ENCODE measurements at places on chromosomes 3 and 15. TPM values are rescaled to one million over a fixed set of nuclear protein-coding genes. Genes with fewer than 3 reads are reported as not detected.

Gene HRG
- total RNA-seq: not detected

Gene BSN
- total RNA-seq: 0.15 TPM

Gene CLRN1
- total RNA-seq: not detected

Gene ZIC1
- total RNA-seq: 2.0 TPM

Gene SLC15A2
- 4.1 TPM for total RNA-seq

Gene MYZAP
- 23.0 TPM for total RNA-seq

Gene TRH
- total RNA-seq: not detected

Gene GPR171
- 0.48 TPM for total RNA-seq

Gene TGFBR2
- 205 TPM for total RNA-seq

Gene PLA2G4E
- not detected for total RNA-seq

Gene SEMA3G
- total RNA-seq: 12.3 TPM

Gene DAPK2
- total RNA-seq: 37.3 TPM

Gene REC114
- not detected for total RNA-seq

Gene LMOD3
- total RNA-seq: not detected

Gene EPHB1
- total RNA-seq: 5.9 TPM

Gene IDH2
- 73.5 TPM for total RNA-seq

Gene RBPMS2
- total RNA-seq: 1.9 TPM

Gene ACP3
- total RNA-seq: 6.7 TPM

Gene TRPM1
- not detected for total RNA-seq

Gene LRRC34
- total RNA-seq: 4.9 TPM

Gene ATP13A5
- not detected for total RNA-seq

Gene XCR1
- under 0.01 TPM for total RNA-seq

Gene THAP10
- total RNA-seq: 5.1 TPM

Gene CYP1A1
- total RNA-seq: 4.8 TPM

Gene WDR76
- 4.5 TPM for total RNA-seq

Gene HHLA2
- total RNA-seq: 1.6 TPM

Gene YEATS2
- 32.8 TPM for total RNA-seq

Gene SNRPN
- total RNA-seq: 127 TPM

Gene SPATA12
- total RNA-seq: not detected

Gene NANOGP8
- total RNA-seq: 1.3 TPM

All from breast epithelium (tissue), 4 donors.